A172 (cell line): ENCODE measurements at places on chromosomes 11 and 22.

- DNase-seq = no peak
These were observed 139.5 kb upstream of the TTC12 start for GRCh38 chr11:113174882-113175281.

DNA sequence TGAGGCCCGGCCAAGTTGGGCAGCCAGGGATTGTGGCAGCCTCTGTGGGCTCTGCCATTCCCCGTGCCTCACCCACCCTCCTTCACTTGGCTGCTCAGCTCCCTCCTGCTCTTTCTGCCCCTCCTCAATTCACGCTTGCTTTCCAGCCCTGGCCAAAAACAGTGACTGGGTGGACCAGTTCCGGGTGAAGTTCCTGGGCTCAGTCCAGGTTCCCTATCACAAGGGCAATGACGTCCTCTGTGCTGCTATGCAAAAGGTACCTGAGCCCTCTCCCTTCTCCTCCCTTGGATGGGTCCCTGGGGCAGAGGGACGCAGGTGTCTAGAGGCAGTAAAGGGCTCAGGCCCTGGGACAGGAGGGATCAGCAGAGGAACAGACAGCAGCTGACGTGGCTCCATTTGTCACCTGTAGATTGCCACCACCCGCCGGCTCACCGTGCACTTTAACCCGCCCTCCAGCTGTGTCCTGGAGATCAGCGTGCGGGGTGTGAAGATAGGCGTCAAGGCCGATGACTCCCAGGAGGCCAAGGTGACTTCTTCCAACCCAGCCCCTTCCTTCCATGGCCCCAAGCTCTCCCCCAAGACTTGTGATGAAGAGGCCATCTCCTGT, 2.7 kb downstream of the FREY1 start:
- DNase-seq = no peak

DNA sequence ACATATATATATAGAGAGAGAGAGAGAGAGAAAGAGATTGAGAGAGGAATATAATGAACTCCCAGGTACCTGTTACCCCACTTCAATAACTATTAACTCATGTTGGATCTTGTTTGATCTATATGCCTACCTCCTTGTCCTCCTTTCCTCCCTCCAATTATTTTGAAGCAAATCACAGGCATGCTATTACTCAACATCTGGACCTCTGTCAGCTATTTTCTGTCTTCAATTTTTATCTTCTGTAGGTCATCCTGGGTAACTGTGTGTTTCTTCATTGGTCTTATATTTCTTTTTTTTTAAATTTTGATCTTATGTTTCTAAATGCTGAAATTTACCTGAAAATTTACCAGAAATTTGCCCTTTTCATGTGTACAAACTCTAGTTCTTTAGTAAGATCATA, 24.8 kb downstream of the UVRAG start:
- no peak for DNase-seq

- no peak for DNase-seq
These were observed 192.5 kb downstream of the FAT3 start for GRCh38 chr11:92416971-92417725.

DNA sequence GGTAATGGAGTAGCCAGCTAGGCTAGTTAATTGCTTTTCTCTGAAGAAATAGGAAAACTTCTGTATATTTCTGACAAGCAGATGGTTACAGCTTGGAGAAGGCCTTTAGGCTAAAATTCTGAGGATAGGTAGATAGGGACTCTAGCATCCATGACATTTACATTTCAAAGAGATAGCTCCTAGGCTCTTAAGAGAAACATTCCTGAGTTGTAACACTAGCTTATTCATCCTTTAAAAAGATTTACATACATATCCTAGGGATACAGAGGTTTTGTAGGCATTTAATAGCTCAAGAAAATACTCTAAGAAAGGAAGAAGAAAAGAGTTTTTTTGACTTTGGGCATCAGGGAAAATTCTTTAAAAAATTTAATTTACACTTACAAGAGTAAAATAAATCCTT, 130.9 kb upstream of the CCDC179 start:
- no peak for DNase-seq

GRCh38 chr11:44698252-44698912, 28.4 kb upstream of the TSPAN18 start:
- DNase-seq = no peak

DNA sequence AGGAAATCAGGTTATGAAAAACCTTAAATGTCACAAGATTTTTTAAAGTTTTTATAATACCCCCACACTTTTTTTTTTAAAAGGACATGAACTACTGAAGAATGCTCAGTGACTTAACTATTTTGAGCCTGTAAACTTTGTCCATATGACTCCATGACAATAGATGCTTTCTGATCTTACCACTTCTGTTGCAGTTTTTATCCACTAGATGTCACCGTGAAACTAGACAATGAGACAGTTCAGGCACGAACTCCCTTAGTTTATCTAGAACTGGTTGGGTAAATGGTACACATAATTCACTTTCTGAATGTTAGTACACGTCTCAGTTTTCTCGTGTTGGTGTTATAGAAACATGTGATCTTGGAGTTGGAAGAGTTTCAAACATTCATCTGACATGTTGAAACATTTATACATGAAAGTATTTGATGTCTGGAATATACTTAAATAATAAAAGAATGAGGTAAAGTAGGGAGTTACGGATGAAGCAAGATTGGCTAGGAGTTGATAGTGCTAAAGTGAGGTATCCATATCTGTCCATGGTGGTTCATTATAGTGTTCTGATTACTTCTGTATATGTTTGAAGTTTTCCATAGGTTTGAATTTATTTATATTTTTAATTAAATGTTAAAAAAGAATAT, 8.1 kb downstream of the CCDC15 start:
- DNase-seq = peak; percentile 52

GRCh38 chr11:2092956-2093412, 46.2 kb downstream of the IGF2 start:
- DNase-seq = peak; percentile 94

- DNase-seq = no peak
These were observed 22.5 kb downstream of the CLPB start for GRCh38 chr11:72411623-72412419.

DNA sequence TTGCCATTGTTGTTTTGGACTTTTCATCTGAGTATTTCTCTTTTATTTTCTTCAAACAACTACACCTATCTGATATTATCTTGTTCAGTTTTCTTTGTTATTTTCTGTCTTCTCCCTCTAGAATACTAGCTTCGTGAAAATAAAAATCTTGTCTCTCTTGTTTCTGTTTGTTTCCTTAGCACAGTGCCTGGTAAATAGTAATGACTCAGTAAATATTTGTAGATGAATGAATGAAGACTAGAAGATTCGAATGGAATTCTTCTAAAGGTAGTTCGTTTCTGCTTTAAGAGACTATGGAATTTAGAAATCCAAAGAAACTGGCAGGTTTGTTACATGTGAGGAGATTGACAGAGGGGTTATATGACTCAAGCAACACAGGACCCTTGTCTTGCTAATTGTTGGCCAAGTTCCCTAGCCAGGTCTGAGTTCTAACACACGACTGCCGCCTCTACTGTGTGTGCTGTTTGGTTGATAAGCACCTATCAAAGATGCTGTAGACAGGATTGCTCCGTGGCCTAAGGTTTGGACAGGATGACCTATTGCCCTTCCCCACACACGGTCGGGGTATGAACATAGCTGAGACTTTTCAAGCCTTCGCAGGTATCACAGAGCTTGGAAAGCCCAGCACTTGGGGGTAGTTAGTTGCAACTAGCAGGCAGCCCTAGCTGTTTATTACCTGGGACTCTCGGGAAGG, 831 bp upstream of the TMEM135 start:
- DNase-seq = no peak

DNA sequence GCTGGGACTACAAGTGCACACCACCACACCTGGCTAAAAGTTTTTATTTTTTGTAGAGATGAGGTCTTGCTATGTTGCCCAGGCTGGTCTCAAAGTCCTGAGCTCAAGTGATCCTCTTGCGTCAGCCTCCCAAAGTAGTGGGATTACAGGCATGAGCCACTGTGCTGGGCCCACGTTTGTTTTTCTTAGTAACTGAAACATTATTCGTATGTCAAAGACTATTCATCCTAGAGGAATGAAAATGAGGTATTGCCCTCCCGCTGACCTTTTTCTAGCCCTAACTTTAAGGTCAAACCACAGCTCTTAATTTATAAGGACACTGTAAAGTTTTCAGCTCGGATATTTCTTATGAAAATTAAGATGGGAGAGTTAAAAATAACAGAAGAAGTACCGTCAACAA, 33.2 kb upstream of the PAX6 start:
- DNase-seq = peak; percentile 33

DNA sequence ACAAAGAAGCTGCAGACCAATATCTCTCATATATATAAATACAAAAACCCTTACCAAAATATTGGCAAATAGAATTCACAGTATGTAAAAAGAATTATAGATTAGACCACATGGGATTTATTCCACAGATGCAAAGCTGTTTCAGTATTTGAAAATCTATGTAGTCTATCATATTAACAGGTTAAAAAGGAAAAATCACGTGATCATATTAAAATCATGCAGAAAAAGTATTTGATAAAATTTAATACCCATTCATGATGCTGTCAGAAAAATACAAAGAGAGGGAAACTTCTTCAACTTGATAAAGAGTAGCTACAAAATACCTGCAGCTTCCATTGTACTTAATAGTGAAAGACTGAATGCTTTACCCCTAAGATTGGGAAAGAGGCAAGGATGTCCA, 67.2 kb upstream of the CD44 start:
- no peak for DNase-seq

DNA sequence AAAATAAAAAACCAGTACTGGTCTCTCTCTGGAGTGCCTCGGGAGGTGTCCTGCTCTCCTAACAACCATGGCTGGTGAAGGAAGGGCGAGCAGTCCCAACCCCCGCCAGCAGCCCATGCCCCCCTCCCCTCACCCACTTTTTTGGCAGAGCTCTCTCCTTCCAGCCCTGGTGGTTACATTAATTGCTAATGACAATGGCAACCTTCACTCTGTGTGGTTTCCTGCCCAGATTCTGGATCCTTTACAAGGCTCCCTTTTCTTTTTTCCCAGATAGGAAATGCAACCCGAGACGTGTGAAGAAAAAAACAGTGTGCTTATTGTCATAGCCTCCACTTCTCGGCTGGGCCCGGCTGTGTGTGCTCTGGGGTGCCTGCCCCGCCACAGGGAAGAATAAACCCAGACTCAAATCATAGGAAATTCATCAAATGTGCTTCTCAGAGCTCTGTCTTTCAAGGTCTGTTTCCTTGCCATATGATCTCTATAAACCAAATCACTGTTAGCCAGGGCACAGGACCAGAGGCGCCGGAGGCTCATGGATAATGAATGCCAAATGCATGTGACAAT, 513.0 kb downstream of the SOX6 start:
- no peak for DNase-seq

DNA sequence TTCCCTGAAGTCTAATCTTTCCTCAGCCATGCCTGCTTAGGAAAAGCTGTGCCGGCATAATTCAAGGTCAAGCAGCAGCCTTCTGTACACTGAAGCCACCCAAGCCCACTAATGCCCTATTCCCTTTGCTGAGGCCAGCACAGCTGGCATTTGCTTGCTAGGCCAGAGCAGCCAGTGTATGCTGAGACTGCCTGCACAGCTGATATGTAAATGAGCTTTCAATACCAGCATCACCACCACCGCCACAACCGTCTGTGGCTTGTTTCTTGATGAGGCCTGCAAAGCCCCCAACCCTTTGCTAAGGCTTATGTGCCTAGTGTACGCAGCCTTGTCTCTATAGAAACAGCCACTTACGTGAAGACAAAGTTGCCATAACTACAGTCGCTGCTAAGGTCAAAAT, 56.3 kb upstream of the TNRC6B start:
- no peak for DNase-seq

GRCh38 chr22:27867953-27868731, 50.9 kb downstream of the PITPNB start:
- no peak for DNase-seq

DNA sequence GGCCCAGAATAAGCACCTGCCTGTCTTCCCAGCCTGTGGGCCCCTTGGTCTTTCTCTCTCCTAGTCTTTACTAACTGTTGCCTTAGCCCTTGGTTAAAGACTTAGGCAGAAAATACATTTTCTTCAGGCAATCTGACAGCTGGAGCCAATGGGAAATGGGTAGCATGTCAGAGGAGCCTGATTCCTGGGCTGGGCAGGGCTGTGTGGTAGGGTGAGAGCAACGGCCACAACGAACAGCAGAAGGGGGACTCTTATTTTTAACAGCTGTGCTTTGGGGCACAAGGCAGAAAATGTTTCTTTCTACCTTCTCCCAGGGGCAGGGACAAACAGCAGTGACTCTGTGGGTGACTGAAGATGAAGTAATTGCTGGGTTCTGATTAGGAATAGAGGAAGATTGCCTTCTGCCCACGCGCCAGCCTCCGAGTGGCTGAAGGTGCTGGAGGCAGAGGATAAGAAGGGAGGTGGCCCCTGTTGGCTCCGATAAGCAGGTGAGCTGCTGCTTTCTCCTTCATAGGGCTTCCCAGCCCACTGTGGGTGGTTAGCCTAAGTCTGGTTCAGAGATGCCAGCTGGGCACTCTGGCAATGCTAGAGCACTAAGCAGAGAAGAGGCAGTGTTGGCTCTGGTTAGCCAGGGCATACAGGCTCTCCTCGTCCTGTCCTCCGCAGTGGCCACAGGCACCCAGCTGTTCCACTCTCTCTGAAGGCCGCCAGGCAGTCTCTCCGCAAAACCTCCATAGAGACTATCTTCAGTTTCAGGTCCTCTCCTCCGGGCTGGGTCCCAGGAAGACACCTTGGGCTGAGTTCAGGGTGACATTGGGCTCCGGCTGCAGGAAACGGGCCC, 1.5 kb downstream of the YPEL4 start:
- DNase-seq = no peak

DNA sequence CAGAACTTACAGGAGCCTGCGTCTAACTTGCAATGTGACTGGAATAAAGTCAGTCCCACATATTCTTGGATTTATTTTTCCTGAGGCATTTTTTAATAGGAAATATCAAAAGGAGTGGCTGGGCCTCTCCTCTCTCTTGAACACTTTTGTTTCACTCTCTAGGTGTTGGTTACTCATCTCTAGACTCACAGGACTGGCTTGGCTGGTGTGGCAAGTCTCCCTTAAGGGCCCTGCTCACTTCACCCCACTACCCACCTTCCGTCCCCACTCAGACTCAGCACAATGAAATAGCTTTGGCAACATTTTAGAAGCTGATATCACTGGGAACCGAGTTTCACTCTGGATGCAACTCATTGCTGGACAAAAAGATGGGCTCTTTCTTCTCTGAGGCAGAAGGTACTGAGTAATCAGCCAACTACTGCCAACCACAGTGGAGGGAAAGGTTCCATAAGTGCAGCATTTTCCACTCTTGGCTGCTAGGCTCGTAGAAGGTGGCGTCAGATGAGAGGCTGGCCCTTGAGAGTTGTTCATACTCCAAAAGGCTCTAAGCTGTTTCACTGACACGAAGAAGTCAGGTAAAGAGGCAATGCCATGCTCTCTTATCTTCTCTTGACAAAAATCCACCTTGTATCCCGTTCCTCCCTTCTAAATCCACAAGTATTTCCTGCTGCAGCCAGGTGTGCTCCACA, 390.6 kb downstream of the SOX6 start:
- DNase-seq = no peak

DNA sequence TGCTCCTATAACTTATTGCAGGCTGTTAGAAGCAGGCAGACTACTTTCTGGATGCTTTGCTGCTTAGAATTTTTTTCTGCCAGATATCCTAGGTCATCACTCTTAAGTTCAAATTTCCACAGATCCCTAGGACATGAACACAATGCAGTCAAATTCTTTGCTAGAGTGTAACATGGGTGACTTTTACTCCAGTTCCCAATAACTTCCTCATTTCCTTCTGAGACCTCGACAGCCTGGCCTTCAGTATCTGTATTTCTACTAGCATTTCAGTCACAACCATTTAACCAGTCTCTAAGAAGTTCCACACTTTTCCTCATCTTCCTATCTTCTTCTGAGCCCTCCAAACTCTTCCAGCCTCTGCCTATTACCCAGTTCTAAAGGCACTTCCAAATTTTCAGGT, 60.4 kb upstream of the ZBED5 start:
- no peak for DNase-seq

- DNase-seq = no peak
These were observed 54.9 kb downstream of the CD82 start for GRCh38 chr11:44620328-44620725.
